ENCODE measurements at places on chromosomes 7 and 10.

GRCh38 chr10:94178475-94179253 is 184.1 kb downstream of the NOC3L start:
- DNase-seq, result no peak

DNA sequence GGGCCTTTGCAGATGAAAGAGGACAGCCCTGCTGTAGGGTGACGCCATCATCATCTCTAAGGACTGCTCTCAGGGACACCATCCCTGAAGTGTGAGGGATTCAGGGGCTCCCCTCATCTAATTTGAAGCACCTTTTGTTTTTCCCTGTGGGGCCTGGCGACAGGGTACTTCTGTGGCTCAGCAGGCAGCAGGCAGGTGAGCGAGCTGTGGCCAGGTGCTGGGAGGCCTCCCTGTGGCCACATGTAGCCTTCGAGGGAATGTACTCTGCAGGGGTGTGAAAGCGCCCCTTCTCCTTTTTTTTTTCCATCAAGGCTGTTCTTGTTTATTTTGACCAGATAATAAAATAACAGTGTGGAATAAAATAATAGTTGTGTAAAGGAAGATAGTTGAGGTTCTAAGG is 118.2 kb upstream of the DPP6 start:
- no peak for DNase-seq

DNA sequence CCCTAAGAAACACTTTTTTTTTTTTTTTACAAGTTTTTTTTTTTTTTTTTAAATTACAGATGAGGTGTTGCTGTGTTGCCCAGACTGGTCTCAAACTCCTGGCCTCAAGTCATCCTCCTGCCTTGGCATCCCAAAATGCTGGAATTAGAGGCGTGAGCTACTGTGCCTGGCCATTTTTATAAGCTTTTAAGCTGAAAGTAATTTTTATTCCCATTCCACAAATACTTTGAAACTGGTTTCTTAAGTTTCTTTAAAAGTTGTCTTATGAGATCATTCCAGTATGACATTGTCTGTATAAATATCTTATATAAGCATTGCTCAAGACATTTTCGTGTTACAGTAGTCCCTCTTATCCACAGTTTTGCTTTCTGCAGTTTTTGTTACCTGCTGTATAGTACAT is 61.4 kb upstream of the CYP26C1 start:
- DNase-seq, result no peak

DNA sequence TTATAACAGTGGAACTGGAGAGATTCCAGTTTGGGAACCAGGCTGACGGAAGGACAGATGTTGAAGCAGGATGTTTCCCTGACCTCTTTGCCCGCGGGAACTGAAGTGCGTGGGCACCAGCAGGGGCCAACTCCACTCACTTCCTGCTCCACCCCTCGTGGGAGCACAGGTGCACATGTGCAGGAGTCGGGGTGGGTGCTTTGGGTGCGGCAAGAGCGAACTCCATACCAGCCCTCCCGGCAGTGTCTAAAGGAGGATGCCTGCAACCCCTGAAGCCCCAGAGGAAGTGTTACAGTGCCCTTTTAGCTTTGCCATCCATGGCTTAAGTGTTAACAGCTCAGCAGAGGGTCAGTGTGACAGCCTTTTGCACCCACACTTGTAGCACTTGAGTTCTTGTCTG is 27.4 kb upstream of the UBE3C start:
- DNase-seq, result no peak

- DNase-seq, result no peak
Measured at GRCh38 chr7:3548815-3549214, 247.8 kb downstream of the SDK1 start.

DNA sequence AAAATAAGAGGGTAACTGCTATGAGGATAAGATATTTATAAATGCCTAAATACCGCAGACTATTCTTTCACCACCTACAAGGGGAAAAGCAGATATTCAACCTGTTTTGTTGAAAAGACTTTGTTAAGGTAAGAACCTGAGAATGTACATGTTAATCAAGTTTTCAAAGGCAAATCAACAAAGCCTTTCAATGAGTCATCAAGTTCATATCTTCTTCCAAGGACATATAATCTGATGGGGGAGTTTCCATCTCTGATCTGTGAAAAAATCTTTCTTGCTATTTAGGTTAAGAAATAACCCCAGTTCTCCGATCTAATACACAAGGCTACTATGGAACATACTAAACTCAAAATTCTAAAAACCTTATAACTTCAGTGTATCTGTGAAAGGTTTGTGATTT is 40.0 kb upstream of the ANLN start:
- DNase-seq, result no peak

DNA sequence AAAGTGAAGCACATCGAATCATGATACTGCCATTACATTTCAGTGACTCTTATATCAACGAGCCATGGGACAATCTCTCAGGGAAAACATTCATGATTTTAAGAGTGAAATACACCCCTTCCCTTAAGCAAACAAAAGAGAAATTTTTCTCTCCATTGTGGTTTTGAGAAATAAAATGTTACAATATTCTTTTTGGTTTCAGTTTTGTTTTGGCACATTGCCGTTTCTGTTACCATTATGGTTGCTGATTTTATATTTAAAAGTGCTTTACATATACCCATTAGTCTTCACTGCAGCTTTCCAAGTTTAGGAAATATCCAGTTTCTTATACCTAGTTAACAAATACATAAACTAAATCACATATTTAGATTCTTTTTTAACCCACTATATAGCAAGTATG is 126.8 kb upstream of the SEM1 start:
- DNase-seq, result no peak

GRCh38 chr10:6589287-6590094 is 9.4 kb upstream of the PRKCQ start:
- no peak for DNase-seq

DNA sequence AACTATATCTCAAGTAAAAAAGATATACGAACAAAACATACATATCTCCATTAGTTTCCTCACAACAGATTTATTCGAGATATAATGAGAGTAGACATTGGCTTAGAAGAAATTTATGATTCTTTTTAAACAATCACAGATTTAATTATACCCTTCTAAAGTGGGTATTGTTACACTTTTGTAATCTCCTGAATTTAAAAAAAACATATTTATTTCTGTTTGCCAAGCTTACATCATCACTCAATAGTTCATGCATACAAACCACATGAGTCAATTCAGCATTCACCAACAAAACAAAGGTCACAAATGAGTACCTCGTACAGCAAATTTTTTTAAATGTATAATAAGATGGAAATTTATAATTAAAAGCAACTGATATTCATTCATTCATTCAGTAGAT is 17.6 kb downstream of the LRRN3 start:
- DNase-seq, result no peak

GRCh38 chr10:129852829-129853561 is 111.1 kb downstream of the EBF3 start:
- DNase-seq, result no peak

DNA sequence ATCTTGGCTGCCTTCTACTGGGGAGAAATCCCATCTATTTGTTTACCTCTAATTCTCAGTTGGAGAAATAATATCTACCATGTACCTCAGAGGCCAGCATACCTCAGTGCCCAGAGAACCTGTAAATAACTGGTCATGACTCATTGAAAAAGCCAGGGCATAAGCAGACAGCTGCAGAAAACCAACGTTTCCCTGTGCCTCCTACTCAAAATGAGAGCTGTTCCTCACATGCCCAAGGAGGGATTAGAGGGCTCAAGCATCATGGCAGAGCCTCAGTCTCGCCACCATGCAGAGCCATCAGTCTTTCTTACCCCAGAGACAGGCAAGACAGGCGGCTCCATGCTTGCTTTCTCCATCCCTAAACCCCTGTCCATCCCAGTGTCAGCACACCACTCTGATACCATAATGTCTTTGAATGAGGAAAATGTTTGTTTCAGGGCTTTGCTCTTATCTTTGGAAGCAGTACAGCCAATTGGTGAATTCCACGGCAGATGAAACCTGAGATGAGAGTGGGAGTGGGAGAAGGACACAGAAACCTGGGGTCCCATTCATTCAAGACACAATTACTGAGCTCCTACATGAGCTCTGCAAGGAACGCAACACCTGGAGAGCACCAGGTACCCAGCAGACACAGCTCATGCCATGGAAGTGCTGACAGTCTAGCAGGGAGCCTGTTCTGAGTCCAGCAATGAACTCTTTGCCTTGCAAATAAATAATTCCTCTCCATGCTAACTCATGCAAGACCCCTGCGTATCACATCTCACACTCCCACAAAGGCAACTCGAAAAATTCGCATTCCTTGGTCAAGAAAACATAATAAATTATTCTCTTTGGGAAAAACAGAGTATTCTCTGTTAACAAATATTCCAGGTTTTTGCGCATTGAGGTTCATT is 21.1 kb downstream of the PON1 start:
- DNase-seq, result no peak

GRCh38 chr7:102253066-102253972 is 33.3 kb upstream of the SH2B2 start:
- DNase-seq, result no peak

GRCh38 chr10:11886138-11886474 is 63.0 kb downstream of the PROSER2 start:
- no peak for DNase-seq

- DNase-seq, result no peak
Measured at GRCh38 chr7:43565786-43566185, 17.1 kb upstream of the STK17A start.

DNA sequence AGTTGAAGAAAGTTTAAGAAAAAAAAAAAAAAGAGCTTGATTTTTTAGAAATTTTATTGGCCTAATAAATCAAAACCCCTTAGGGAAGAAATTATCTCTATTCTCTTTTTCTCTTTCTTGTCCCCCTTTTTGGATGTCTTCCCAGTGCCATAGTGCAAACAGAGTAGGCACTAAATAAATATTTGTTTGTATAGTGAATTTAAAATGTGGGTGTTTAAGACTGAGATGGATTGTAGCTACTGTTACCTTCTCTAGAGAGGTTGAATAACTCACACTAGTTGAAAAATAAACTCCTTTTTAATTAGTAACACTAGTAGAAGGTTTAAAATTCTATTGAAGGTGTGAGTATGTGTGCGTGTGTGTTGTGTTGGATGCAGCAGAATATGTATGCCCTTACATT is 783.8 kb downstream of the NXPH1 start:
- DNase-seq, result no peak

DNA sequence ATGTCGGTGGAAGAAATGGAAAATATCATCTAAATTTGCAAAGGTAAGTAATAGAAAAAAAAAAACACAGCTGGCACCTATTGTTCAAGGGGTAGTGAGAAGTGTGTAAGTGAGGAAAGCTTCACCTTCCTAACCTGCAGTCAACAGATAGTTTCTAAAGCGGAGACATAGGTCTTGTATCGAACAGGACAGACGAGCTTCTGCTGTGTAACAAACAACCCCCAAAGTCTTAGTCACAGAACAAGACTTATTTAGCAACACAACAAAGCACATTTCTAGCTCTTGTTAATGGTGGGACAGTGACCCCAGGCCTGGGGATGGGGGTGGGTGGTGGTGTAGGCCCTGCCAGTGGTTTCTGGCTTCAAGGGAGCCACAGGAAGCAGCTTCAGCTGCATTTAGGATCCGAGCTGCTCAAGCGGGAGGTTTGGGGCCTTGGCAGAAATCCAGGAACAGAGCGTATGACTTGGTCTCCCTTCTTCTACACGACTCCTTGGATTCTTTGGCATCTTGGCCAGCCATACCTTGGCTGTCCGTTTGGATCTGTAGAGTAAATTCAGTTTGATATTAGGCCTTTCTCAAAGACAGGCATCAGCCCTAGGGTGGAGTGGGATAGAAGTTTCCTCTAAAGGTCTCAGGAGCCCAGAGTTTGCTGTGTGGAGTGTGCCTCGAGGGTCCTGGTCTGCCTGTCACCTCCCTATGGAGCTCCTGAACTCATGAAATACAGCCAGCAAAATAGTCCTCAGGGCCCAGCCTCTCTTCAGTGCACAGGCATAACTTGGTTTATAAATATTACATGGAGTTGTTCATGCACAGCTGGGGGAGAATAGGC is 56.9 kb upstream of the SHH start:
- DNase-seq, result no peak

- DNase-seq, result no peak
Measured at GRCh38 chr10:33066558-33067236, 108.7 kb upstream of the ITGB1 start.

DNA sequence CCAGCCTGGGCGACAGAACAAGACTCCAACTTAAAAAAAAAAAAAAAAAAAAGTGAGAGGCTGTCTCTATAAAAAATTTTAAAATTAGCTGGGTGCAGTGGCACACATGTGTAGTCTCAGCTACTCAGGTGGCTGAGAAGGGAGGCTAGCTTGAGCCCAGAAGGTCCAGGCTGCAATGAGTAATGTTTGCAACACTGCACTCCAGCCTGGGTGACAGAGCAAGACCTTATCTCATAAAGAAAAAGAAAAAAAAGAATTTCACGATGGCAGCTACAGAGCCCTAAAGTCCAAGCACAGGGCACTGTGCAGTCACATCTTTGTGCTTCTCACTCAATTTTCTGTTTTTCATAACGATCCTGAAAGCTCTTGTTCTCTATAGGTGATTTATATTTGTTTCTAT is 209.5 kb upstream of the KCTD7 start:
- DNase-seq, result no peak

DNA sequence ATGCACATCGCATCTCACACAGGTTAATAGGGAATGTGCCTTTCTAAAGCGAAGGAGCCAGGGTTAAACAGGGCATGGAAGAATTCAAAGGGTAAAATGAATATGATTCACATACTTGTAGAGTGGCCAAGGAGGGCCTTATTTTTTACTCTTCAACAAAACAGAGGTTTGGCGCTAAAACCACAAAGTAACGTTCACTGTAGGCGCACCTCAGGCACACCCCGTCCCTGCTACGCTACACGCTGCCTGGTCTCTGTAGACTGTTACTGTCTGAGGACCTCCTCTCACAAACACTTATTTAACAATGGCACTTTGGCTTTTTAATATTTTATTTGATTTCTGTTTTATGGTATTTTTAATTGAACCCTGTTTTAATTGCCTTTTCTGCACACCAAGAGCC is 462.1 kb upstream of the GALNT17 start:
- no peak for DNase-seq

DNA sequence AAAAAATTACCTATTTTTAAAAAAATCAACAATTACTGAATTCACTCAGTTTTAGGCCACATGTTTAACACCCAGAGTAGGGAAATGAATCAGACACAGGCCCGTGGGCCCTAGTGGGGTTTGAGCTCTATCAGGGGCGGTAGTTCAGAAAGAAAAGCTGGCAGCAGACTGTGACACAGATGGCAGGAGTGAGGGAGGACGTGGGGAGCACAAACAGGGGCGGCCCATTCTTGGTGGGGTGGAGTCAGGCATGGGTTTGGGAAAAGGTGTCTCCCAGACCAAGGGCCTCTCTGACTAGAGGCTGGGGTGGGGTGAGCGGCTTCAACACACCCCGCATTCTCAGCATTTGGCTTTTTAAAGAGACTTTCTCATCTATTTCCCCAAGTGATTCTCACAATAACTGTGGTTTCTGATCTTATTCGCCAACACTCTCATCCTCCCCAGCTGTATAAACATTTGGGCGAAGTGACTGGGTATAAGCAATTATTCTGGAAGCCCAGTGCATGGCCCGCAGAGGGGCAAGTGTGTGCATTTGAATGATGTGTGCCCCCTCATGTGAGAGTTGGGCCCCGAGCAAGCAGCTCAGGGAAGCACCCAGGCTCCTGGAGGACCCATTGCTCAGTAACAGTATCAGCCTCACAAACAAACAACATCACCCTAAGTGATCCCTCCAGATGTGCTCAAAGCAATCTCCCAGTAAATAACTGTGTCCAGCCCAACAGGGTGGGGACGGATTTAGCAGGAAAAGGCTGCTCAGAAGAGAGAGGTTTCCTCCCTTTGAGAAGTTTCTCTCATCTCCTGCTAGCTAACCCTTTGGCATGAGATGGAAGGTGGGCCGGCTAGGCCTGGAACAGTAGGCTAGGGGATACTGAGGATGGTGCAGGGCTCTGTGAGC is 437.6 kb upstream of the ZMIZ1 start:
- peak; percentile 22 for DNase-seq
